ENCODE measurements at places on chromosomes 5 and 9.

GRCh38 chr5:93578813-93579691, 2.0 kb downstream of the NR2F1-AS1 start:
- DNase-seq = no peak

GRCh38 chr9:2967766-2968165, 123.9 kb upstream of the PUM3 start:
- no peak for DNase-seq

DNA sequence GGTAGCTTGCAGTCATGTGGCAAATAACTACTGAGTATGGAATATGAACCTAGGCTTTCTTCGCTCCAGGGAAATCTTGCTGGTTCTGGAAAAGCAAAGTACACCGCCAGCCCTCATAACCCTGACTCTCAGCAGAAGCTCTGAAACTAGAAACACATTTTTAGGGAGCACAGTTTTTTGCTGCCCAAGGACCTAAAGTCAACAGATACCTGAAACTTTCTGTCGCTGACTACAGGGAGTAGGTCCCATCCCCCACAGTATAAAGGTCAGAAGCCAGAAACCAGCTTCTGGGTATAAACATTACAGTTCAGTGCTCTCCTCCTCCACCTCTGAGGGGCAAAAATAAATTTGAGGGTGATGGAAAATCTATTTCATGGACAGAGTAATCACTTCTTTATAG, 3.0 kb downstream of the ATOX1 start:
- no peak for DNase-seq

DNA sequence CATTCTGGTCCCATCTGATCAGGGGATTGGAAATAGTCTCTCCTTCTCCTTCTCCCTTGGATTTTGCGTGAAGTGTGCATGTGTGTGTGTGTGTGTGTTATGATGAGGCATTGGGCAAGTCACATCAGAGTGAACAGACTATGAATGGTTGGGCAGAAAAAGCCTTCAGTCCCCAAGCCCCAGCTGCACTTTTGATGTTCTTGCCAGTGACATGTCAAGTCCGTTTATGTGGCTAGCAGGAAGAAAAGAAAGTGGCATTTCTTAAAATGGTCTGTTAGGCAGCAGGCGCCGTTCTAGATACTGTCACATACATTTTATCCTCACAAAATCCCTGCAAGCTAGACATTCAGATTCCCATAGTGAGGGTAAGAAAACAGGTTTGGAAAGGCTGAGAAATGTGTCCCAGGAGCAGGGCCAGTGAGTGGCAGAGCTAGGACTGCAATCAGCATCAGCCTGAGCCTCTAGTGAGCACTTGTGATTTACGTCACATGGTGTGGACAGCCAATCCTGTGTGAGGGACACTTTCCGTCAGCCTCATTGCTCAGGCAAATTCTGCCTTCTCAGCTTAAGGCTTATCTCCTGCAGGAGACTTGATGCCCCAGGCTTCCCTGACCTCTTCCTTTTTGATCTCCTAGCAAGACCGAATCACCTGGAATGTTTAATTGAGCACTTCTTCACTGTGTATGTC, 60.4 kb downstream of the GLRA1 start:
- no peak for DNase-seq

DNA sequence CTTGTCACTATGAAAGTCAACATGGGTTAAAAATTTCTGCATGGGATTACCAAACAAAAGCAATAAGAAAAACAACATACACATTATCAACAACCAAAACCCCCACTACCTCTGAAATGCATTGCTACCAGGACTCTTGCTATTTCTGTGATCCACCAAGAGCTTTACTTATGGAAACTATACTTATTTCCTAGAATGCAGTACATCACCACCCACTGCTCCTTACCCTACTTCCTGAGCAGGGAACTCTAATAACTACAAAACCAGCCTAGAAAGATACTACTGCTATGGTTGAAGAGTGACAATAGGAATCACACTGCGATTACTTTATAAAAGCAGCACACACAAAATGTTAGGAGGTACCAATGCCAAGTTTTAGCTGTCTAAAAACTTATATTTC, 22.2 kb downstream of the LURAP1L start:
- no peak for DNase-seq

- DNase-seq = no peak
Observed at GRCh38 chr9:131291795-131292315, 2.3 kb downstream of the PLPP7 start.

DNA sequence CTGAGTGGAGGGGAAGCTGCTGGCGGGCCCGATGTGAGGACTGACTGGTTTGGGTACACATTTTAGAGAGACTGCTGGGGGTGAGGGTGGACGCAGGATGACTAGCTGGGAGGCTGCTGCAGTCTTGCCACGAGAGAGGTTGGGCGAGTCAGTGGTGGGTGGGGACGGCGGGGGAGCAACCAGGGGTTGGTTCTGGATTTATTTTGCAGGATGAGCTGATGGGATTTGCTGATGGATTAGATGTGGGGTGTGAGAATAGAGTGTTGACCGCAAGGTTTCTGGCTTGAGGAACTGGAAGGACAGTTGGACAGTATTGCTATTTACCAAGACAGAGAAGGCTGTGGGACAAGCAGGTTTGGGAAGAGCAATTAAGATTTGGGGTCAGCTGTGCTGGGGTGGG, 5.8 kb upstream of the NDST1 start:
- no peak for DNase-seq

GRCh38 chr9:113669522-113670115, 206.1 kb downstream of the RGS3 start:
- DNase-seq = no peak

GRCh38 chr5:174922955-174923354, 198.6 kb downstream of the MSX2 start:
- no peak for DNase-seq
